ENCODE measurements at places on chromosomes 16 and 17.

DNA sequence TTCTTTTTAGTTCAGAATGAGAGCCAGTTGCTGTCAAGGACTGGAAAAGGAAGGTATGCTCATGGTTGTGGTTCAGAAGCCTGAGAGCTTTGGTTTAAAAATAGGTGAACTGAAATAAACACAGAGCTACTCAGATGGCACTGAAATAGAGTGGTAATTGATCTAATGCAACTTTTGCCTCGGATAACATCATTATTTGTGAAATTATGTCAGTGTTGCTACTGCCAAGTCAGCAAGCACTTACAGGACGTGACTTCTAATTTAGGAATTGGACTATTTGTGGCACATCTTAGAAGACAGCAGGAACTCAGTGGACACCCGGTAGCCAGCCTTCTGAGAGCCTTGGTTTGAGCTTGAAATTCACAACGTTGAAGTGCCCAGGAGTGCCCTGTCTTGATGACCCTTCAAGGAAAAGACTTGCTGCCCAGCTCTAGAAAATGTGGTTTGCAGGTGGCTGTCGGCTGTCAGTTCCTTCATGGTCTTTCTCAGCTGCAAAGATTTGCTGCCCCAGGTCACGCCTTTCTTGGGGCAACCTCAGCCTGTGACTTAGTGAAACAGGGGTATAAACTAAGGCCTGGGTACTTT, 42.0 kb upstream of the XYLT1 start:
- no peak for DNase-seq

- DNase-seq: no peak
These were observed 9.5 kb upstream of the CMIP start for GRCh38 chr16:81435103-81435502.

DNA sequence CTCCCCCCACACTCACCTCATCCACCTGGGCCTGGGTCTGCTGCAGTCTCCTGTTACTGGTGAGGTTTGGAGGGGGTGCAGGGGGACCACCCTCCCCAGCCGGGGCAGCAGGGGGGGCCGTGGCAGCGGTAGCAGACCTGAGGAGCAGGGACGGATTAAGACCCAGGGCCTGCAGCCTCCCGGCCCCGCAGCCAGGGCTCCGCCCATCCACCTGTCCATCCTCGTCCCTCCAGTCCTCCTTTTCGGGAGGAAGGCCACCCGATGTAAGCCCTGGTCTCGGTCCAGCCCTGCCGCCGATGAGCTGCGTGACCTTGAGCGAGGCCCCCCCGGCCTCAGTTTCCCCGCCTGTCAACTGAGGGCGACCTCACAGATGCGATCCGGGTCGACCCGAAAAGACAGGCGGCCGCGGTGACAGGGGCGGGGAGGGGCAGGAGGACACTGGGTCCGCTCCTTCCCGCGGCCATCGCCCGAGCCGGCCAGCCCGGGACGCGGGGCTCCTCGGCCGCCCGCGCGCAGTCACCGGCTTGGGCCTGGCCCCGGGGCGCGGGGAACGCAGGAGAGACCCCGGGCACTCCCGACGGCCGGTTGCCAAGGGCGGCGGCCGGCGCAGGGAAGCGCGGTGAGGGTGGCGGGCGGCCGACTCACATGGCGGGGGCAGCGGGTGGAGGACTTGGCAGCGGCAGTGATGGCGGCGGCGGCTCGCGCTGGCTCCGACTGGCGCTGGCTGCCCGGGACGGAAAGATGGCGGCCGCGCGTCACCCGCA, at the start of gene VAMP2:
TSS of gene VAMP2 (minus strand) at position 716 of the 764 bp plus-strand sequence. CDS start at position 647, 69 bp downstream.
- peak; percentile 72 for DNase-seq

- no peak for DNase-seq
These were observed 96.8 kb downstream of the OMG start for GRCh38 chr17:31200287-31200686.

DNA sequence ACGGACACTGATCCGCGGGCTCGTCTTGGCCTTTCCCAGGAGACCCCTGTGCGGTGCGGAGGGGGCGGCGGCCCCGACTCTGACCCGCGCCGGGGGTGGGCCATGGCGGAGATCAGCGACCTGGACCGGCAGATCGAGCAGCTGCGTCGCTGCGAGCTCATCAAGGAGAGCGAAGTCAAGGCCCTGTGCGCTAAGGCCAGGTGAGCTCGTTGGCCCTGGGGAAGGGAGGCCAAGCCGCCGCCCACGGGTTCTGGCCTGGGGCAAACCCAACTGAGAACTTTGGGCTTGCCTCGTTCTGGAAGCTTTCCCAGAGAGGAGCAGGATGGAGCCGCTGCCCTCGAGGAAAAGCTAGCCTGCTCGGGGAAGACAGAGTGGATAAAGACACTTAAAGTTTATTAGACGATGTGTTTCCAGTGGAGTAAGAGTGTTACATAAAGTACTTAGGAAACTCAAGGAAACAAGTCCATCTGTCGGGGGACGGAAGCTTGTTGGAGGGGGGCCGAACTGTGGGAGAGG, 540 bp downstream of the PPP4C start:
- DNase-seq: no peak

- no peak for DNase-seq
These were observed 5.3 kb upstream of the PPM1D start for GRCh38 chr17:60594734-60595133.

GRCh38 chr17:55301521-55302406, 37.0 kb downstream of the HLF start:
- no peak for DNase-seq

- no peak for DNase-seq
These were observed 26.7 kb downstream of the TRIM25 start for GRCh38 chr17:56887105-56887504.

DNA sequence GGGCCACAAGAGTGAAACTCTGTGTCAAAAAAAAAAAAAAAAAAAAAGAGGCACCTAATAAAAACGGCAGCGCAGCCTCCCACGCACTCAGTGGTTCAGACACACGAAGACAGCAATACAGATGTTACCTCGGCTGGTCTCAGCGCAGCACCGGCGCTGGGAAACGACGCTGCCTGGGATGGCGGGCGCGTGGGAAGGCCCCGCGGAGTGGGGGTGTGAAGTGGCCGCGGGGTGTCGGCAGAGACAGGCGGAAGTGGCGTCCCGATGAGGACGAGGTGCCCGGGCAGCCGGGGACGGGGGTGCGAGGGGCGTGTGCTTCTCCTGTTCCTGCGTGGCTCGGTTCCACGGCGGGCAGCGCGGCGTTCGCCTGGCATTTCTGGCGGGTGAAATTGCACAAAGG, 179.4 kb downstream of the BANP start:
- no peak for DNase-seq

DNA sequence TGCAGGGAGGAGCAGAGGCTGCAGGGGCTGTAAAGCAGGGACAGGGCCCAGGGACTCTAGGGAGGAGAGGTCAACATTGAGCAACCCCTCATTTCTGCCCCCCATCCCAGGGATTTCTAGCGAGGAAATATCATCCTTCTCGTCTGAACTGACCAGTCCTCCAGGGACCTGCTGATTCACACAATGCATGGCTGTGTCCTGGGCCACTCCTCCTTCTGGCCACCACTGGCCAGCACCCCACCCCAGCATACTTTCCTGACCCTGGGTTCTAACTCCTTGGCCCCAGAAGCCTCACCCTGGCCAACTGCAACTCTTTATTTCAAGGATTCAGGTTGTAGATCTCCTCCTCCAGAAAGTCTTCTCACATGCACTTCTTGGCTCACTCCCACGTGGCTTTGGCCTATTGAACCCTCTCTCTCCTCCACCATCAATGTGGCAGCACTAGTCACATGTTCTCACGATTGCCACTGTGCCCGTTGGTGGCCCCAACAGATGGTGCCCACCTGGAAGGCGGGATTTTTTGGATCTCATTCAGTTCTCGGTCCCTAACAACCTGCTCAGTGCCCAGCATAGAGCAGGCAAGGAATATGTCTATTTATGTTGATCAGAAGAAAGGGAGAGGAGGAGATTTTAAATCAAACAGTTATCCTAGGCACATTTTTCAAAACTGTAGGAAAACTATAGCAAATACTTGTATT, 41.5 kb downstream of the CUEDC1 start:
- DNase-seq: no peak

GRCh38 chr16:85879975-85880831, 18.8 kb upstream of the IRF8 start:
- no peak for DNase-seq

DNA sequence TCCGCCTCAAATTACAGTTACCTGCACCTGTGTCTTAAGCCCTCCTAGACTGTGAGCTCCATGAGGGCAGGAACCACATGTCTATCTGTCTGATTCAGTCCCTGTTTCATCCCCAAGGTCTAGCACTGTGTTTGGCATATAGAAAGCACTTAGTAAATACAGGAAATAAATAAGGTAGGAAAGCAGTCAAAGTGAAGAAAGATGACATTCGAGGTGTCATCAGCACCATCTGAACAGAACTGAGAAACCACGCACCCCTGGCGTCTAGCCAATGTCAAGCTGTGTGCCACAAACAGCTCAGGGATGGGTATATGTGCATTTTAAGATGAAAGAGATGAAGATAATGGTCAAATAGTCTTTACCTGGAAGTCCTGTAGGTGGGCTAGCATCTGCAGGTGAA, 79.6 kb upstream of the ATP2A3 start:
- DNase-seq: no peak

- DNase-seq: no peak
These were observed 12.9 kb downstream of the BANP start for GRCh38 chr16:87964049-87964659.

DNA sequence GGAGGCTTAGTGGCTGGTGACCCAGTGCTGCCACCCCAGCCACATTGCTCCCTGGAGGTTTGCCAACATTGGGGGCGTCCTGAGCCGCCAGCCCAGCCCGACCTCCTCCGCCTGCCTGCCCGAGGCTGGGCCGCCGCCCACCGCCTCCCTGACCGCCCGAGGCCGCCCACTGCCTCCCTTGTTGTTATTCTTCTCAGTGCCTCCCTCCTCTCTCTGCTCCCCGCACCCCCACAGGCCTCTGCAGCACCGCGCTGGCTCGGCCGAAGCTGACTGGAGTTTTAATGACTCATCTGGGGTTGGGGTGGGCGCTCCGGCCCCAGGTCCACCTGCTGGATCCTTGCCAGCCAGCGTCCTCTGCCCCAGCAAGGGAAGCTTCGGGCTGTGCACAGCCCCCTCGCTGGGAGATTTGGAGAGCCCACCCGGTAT, 102.5 kb downstream of the RBFOX3 start:
- DNase-seq: no peak

DNA sequence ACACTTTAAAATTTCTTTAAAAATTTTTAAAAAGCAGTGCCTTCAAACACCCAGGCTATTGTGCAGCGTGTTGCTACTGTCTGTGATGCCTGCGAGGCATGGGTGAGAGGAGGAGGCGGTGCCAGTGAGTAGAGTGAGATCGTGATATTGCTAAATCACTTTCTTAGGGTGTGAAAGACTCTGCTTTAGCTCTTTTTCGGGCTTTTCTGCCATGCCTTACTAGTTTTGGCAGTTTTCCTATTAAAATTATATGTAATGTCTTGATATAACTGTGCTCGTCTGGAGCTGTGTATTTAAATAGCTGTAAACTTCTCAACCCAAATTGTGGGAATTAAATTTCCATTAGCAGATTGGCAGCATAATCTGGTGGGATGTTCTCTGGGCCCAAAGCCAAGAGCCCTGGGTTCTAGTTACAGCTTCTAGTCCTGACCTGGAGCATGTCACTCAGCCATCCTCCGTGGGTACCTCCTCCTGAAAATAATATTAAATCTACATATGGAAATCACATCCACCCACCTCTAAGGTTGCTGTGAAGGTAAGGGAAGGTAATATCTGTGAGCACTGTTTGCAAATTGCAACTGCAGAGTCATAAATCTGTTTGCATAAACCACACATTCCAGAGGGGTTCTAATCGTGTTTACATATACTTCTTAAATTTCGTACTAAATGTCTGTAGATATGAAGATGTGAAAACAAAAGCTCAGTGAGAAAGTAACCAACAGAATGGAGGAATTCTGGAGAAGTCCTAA, 264.3 kb upstream of the CACNG5 start:
- DNase-seq: no peak

DNA sequence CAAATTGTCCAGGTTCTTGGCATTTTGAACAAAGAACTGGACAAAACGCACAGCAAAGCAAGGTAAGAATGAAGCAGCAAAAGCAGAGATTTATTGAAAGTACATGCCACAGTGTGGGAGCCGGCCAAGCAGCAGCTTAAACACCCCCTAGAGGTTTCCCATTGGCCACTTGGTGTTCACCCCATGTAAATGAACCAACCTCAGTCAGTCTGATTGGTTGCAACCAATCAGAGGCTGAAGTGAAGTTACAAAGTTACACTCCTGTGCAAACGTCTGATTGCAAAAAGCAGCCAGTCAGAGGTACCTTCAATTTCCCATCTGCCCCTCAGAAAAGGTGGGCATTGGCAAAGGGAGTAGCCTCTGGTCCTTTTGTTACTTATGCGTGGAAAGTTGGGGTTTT, 8.8 kb upstream of the ZNF263 start:
- no peak for DNase-seq

GRCh38 chr16:8962393-8963009, 1.2 kb downstream of the USP7 start:
- no peak for DNase-seq

DNA sequence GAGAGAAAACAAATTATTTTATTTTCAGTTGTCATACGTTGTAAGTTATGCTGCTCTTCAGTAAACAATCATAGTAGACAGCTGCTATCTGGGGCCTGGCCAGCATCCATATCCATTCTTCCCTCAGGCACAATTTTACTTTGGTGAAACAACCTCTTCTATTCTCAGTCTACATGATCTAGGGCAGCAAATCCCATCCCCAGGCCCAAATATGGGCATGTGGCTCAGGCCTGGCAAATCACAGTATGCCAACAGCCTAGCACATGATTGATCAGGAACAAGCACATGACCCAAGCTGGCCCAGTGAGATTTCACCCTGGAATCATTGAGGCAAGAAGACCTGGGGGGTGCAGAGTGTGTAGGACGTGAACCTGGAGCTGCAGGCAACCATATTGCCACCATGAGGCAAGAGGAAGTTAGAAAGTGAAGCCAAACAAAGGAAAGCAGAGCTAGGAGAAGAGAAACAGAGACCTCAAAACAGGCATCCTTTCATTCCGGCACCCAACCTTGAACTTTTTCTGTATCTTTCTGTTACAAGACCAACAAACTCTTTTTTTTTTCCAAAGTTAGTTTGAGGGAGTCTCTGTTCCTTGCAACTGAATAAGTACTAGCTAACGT, 10.3 kb upstream of the ABCC12 start:
- DNase-seq: no peak

GRCh38 chr17:4605826-4606225, 21.5 kb downstream of the SMTNL2 start:
- DNase-seq: peak; percentile 0

- no peak for DNase-seq
These were observed 14.7 kb upstream of the ZG16 start for GRCh38 chr16:29763326-29763725.

- no peak for DNase-seq
These were observed 67.1 kb upstream of the NLK start for GRCh38 chr17:27975146-27976011.
